ENCODE measurements at places on chromosomes 3 and 15.

DNA sequence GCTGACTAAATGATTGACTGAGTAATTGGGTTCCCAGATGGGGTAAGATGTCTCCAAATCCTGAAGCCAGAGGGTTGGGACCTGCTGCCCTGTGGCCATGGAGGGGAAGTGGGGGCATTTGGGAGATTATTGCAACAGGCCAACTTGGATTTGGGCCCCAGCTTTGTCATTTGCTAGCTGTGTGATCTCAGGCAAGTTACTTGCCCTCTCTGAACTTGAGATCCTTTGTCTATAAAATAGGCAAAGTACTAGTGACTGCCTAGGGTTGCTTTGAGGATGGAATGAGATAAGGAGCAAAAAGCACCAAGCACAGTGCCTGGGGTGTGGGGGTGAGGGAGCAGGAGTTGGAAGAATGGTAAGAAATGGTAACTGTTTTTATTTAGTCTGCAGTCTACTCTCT is 4.4 kb upstream of the INSYN1 start:
- no peak overlapping the region for H3K4me3 ChIP-seq
- peaks cover 21% of the 10 kb centered on the region for H3K27me3 ChIP-seq
- no peaks in the 10 kb centered on the region for H3K4me1 ChIP-seq
- no peak overlapping the region for H3K27ac ChIP-seq
- no peak for DNase-seq
- H3K36me3 ChIP-seq, result no peaks in the 10 kb centered on the region

- H3K36me3 ChIP-seq, result peaks cover 11% of the 10 kb centered on the region
- DNase-seq, result no peak
- no peaks in the 10 kb centered on the region for H3K27me3 ChIP-seq
- no peak overlapping the region for H3K27ac ChIP-seq
- H3K4me3 ChIP-seq, result peak overlapping the region; percentile 96
Measured at GRCh38 chr15:43828061-43828657, 1.4 kb downstream of the WDR76 start.

DNA sequence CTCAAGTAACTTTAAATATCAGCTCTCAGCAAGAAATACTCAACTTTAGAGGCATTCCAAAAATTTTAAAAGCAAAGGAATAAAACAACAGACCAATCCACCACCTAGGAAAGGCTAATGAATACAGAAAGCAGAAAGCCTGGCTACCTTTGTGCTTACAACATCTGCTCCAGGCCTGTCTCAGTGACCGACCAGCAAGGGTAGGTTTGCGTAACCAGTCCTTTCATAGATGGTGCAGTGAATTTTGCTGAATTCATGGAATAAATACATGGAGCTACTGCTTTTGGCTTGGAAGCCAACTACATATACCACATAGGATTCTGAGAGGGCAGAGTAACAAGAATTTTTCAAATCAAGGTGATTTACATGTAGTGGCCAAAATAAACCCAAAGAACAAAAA is 27.2 kb downstream of the ETV5 start:
- no peak overlapping the region for H3K27ac ChIP-seq
- no peak overlapping the region for H3K4me3 ChIP-seq
- no peak for DNase-seq
- H3K27me3 ChIP-seq, result peaks cover 3% of the 10 kb centered on the region
- H3K36me3 ChIP-seq, result peaks cover 21% of the 10 kb centered on the region
- peaks cover 19% of the 10 kb centered on the region for H3K4me1 ChIP-seq

GRCh38 chr3:53181024-53181371 is 20.0 kb downstream of the PRKCD start:
- DNase-seq, result no peak
- no peaks in the 10 kb centered on the region for H3K27me3 ChIP-seq
- H3K27ac ChIP-seq, result no peak overlapping the region
- H3K36me3 ChIP-seq, result no peaks in the 10 kb centered on the region
- H3K4me1 ChIP-seq, result peaks cover 13% of the 10 kb centered on the region

DNA sequence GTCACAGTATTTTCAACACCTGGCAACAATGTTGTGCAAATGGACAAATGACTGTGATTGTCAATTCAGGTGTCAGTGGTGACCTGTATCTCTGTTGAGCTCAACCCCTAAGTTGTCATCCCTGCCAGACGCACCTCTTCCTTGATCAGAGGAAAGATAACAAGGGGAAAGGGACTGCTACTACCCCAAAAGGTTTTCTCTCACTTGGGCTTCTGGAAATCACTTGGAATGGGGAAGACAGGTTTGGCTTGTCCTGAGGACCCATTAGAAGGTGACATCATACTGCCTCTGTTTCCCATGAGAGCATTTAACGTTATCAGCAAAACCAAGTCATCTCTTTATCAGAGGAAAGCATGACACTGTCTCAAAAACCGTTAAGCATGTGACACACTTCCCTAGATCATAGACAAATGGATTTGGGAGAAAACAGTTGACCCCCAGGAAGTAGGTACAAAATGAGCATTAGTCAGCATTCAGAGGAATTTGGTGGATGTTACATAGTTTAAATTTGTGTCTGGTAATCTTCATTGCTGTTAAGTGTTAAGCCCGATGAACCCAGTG is 769.5 kb downstream of the GRM7 start:
- no peaks in the 10 kb centered on the region for H3K36me3 ChIP-seq
- H3K27ac ChIP-seq, result no peak overlapping the region
- no peak overlapping the region for H3K4me3 ChIP-seq
- no peaks in the 10 kb centered on the region for H3K27me3 ChIP-seq

- no peaks in the 10 kb centered on the region for H3K36me3 ChIP-seq
- DNase-seq, result no peak
- no peaks in the 10 kb centered on the region for H3K4me1 ChIP-seq
- H3K27ac ChIP-seq, result no peak overlapping the region
Measured at GRCh38 chr15:89502867-89503595, 6.6 kb upstream of the RHCG start.

GRCh38 chr3:5540532-5540931 is 353.0 kb downstream of the EDEM1 start:
- no peaks in the 10 kb centered on the region for H3K4me1 ChIP-seq
- no peak for DNase-seq
- H3K27me3 ChIP-seq, result peaks cover 2% of the 10 kb centered on the region
- no peak overlapping the region for H3K4me3 ChIP-seq
- H3K36me3 ChIP-seq, result no peaks in the 10 kb centered on the region

DNA sequence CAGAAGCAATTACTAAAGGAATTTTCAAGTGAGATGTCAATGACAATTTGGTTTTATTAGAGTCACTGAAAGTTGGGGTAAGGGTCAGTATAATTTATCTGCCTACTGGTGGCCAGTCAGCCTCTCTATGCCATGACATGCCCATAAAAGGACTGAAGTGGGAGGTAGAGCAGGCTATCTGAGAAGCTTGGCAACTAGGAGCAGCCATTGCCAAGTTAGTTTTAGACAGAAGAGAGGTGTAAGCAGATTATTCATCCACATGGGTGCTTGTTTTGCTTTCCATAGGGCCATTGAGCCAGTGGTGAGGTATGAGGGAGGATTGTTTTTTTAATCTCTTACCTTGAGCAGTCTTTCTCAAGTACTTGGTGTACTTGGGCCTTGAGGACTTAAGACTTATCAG is 8.1 kb upstream of the RBP1 start:
- peaks cover 7% of the 10 kb centered on the region for H3K4me1 ChIP-seq
- H3K4me3 ChIP-seq, result no peak overlapping the region
- DNase-seq, result no peak
- no peak overlapping the region for H3K27ac ChIP-seq
- peaks cover 43% of the 10 kb centered on the region for H3K27me3 ChIP-seq

DNA sequence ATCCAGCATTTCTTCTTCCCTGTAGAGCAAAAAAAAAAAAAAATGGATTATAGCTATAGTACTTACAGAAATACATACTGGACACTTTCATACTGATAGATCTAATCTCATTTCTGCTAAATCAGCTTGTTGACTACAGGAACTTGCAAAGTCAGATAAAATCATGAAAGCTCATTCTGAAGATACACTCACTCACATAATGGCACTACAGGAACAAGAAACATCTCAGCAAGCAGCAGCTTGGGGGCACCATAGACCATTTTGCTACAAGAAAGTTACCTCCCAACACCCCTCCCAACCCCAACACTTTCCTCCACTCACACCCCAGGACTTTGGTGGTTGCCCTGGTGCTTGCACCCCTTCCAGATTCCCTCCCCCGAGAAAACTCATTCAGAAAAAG is 4.6 kb downstream of the MYH15 start:
- no peaks in the 10 kb centered on the region for H3K36me3 ChIP-seq
- H3K27me3 ChIP-seq, result no peaks in the 10 kb centered on the region
- no peak overlapping the region for H3K27ac ChIP-seq
- no peak for DNase-seq

- H3K27me3 ChIP-seq, result no peaks in the 10 kb centered on the region
- no peak overlapping the region for H3K4me3 ChIP-seq
- H3K27ac ChIP-seq, result no peak overlapping the region
- no peak for DNase-seq
Measured at GRCh38 chr3:2861920-2862319, 248.3 kb downstream of the IL5RA start.

- peaks cover 94% of the 10 kb centered on the region for H3K27me3 ChIP-seq
- peaks cover 45% of the 10 kb centered on the region for H3K4me1 ChIP-seq
- H3K4me3 ChIP-seq, result peak overlapping the region; percentile 77
- H3K36me3 ChIP-seq, result no peaks in the 10 kb centered on the region
- peak; percentile 31 for DNase-seq
Measured at GRCh38 chr3:169146179-169146665, 517.3 kb downstream of the MECOM start.

- H3K27me3 ChIP-seq, result no peaks in the 10 kb centered on the region
- H3K4me3 ChIP-seq, result no peak overlapping the region
- no peak for DNase-seq
- H3K4me1 ChIP-seq, result peaks cover 17% of the 10 kb centered on the region
Measured at GRCh38 chr3:110905121-110905520, 166.5 kb upstream of the NECTIN3 start.

DNA sequence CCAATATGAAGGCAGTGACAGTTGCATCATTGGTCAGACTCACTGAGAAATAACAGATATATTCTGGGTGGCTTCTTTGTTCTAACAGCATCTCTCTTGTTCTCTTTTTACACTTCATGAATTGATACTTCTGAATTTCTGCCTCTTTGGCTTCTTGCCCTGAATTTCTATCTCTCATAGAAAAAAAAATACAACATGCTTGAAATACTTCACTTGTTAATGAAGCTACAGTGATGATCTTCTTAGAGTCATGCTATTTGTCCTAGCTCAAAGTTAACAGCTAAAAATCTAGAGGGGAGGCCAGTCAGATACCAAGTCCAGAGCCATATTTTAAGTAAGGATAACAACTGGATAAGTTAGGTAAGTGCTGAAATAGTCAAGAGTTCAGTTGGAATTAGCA is 597.2 kb upstream of the AGTR1 start:
- H3K36me3 ChIP-seq, result no peaks in the 10 kb centered on the region
- peaks cover 10% of the 10 kb centered on the region for H3K4me1 ChIP-seq
- no peaks in the 10 kb centered on the region for H3K27me3 ChIP-seq
- no peak overlapping the region for H3K4me3 ChIP-seq

GRCh38 chr15:34721802-34722438 is 32.9 kb downstream of the GJD2 start:
- peak overlapping the region; percentile 48 for H3K4me3 ChIP-seq
- H3K27me3 ChIP-seq, result peaks cover 5% of the 10 kb centered on the region
- peak; percentile 48 for DNase-seq
- H3K36me3 ChIP-seq, result no peaks in the 10 kb centered on the region
- H3K27ac ChIP-seq, result peak overlapping the region; percentile 16

DNA sequence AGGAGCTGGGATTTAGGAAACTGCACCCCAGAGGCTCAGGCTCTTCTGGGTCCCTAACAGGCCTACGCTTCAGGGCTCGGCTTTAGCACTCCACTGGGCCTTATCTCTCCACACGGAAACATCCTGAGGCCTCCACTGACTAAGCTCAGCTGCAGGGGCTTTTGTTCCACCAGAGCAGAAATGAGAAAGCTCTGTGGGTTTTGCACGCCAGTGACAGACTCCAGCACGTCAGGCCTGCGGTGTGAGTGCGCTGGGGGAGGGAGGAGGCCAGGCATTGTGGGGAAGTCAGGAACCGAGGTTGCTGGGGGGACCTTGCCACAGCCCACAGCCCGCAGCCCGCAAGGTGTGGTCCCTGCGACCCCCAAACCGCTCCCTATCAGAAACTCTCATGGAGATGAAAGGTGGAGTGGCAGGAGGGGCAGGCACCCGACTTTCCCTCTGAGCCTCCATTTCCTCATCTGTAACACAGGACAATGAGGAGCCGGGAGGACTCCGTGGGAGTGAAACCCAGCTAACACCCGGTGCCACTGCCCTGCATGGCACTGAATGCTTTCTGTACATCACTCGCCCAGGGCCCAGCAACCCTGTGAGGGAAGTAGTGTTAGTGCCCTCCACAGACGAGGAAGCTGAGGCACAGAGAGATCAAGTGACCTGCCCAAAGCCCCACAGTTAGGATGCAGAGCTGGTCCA is 106.5 kb downstream of the TPRA1 start:
- no peak overlapping the region for H3K4me3 ChIP-seq
- H3K27me3 ChIP-seq, result no peaks in the 10 kb centered on the region
- peaks cover 3% of the 10 kb centered on the region for H3K4me1 ChIP-seq

DNA sequence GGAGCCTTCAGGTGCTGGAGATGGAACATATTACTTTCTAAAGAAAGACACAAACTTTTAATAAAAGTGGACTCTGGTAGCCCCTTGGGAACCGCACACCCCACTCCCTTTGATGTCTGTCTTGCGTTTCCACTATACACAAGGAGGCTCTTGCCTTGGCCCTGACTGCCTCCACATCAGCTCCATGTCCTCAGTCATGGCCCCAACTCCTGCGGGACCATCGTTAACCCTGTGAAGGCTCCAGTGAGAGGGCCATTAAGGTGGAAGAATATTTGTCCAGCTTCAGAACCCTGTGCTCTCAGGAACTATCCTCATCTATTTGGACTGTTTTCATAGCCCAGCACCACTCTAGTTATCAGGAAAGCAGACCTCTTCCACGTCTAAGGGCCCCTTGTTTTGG is 16.1 kb upstream of the BFSP2 start:
- H3K36me3 ChIP-seq, result no peaks in the 10 kb centered on the region
- no peaks in the 10 kb centered on the region for H3K27me3 ChIP-seq
- no peak overlapping the region for H3K27ac ChIP-seq
- no peak overlapping the region for H3K4me3 ChIP-seq
- no peak for DNase-seq
- peaks cover 7% of the 10 kb centered on the region for H3K4me1 ChIP-seq

DNA sequence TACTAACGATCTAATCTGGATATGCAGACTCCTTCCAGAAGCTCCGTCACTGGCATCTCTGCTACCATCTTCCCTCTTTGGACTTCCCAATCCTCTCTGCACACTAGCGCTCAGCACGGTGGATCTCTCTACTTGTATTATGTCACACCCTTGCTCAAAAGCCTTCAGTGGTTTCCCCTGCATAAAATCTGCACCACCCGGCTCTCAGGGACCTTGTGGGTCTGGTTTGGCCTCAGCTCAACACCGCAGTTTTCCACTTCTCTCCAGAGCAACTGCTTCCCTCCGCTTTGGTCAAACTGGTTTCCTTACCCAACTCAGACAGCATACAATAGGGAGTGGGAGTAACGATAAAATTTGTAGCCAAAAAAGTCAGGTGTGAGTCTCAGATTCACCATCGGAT is 30.7 kb upstream of the HES1 start:
- no peak overlapping the region for H3K27ac ChIP-seq
- H3K36me3 ChIP-seq, result no peaks in the 10 kb centered on the region
- DNase-seq, result no peak

- H3K27me3 ChIP-seq, result no peaks in the 10 kb centered on the region
- DNase-seq, result no peak
- no peak overlapping the region for H3K27ac ChIP-seq
Measured at GRCh38 chr3:2158828-2159227, 60.2 kb downstream of the CNTN4 start.

Measured in neural crest cell (in vitro differentiated cells).